Stimulated activated CD8-positive, alpha-beta memory T cell treated with anti-CD3 and anti-CD28 coated beads, Interleukin-15, amount 100 ng/mL, for 1 hour (primary cell): ENCODE measurements at places on chromosomes 12 and 14.

DNA sequence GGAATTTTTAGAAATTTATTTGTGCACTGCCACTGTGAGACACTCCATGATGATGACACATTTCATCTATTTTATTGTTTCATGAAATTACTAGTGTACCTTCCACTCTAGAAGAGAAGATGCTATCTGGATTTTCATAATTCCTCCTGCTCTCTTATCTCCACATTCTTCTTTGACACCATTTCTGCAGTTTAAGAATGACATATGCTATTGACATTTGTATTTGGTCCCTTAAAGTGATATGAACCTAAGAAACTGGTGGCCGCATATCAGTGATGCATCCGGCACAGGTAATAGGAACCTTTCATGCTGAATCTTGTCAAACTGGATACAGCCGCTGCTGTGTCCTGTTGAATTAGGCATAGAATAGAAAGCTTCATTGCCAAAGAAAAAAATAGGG, 696.3 kb downstream of the TMEM121 start:
- DNase-seq, result no peak

DNA sequence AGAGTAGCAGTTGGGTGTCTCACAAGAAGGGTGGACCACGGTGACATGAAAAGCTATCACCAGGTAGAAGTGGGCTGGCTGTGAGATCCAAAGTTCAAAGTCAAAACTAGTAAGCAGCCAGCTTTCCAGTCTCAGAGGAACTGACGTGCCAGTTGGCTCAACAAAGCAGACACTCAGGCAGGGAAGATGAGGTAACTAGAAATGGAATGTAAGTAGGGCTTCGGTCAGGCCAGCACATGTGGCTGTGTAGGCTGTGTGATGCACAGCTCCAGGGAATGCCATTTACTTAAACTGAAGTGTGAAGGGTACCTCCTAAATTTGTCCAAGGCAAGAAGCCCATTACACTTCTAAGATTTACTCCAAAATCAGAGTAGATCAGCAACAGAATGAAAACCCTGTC, 43.6 kb downstream of the PTPRR start:
- DNase-seq, result no peak

DNA sequence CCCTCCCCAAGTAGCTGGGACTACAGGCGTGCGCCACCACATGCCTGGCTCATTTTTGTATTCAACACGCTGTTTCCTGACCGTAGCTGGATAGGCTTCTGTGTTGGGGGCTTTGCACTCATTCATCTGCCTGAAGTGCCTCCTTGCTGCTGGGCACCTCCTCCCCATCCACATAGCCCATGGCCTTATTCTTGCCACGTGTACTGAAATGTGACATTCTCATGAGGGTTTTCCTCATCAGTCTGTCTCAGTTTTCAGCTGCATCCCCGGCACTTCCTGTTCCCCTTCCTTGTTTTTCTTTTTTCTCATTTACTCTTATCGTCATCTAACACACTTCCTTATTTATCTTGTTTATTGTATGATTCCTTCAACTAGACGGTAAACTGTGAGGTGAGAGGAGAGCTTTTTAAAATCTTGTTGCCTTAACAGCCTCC, 36.6 kb downstream of the RCOR1 start:
- DNase-seq, result no peak

GRCh38 chr12:70626180-70626579, 11.0 kb downstream of the PTPRB start:
- DNase-seq, result no peak

DNA sequence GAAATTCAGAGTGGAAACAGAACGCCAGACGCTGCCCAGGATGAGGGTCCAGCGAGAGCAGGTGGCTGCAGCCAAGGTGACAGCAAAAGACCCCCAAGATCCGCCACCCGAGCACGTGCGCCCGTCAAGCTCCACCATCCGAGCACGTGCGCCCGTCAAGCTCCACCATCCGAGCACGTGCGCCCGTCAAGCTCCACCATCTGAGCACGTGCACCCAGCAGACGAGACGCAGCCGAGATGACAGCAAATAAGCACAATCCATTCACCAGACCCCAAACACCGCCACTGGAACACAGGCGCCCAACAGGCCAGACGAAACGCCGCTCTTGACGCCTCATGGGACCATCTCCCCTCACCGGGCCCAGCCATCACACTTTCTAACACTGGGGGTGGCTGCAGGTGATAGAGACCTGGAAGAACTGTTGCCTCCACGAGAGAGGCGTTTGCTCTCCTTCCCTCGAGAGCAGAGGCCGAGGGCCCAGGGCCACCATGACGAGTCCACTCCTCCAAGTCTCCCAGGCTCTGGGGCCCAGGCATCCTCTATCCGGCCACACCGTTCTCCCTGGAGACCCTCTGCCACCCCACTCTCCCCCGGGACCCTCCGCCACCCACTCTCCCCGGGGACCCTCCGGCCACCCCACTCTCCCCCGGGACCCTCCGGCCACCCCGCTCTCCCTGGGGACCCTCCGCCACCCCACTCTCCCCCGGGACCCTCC, 62.1 kb upstream of the GALNT9 start:
- DNase-seq, result no peak

GRCh38 chr12:129873111-129873832, 30.6 kb downstream of the TMEM132D start:
- DNase-seq, result no peak

DNA sequence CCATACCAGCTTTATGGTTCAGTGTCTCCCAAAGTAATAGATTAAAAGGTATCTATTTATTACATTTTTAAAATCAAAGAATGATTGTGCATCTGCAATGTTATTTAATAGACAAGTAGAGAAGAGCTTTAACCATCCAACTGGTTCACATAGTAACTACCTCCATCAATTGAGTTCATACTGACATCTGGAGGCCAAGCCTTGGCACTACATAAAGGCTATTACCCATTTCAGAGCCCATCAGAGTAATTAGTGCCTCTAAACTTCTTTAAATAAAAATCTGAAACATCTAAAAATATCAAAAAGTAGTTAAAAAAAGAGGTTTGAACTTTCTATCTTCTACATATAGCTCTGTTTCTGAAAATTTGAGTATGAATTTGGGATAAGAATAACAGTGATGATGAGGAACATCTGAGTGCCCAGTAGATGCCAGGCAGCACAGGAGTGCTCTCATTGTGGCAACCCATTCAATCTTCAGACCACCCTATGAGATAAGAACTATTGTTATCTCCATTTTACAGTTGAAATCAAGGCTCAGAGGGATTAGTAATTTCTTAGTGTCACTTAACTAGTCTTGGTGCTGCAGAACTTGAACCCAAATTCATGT, 132.9 kb upstream of the DAAM1 start:
- DNase-seq, result no peak

DNA sequence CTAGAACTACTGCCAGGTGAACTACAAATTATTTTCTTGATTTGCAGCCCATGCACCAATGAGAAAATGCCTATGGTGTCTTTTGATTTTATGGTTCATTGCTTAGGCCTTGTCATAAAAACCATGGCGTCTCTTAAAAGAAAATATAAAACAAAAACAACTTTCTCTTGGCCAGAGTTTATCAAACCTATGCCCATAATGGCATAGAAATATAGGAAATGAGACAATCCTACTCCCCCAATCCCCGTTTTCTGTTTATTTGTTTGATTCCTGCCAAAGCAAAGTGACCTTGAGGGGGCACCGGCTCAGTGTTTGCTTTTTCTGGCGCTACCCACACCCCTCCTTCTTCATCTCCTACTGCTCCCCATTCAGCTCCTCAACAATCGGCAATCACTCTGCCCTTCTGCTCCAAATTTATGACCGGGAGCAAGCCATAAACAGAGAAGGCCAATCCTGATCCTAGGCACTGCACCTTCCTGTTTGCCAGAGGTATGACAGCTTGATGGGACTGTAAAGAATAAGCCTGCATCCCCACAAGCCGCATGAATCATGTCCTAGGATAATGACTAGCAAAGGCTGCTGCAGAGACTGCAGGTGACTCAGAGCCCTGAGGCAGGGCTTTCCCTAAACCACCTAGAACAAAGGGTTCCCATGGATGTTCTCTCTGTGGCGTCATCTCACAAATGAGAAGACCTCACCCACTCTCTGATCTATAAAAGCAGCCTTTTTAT, 874.9 kb downstream of the NRXN3 start:
- DNase-seq, result no peak

DNA sequence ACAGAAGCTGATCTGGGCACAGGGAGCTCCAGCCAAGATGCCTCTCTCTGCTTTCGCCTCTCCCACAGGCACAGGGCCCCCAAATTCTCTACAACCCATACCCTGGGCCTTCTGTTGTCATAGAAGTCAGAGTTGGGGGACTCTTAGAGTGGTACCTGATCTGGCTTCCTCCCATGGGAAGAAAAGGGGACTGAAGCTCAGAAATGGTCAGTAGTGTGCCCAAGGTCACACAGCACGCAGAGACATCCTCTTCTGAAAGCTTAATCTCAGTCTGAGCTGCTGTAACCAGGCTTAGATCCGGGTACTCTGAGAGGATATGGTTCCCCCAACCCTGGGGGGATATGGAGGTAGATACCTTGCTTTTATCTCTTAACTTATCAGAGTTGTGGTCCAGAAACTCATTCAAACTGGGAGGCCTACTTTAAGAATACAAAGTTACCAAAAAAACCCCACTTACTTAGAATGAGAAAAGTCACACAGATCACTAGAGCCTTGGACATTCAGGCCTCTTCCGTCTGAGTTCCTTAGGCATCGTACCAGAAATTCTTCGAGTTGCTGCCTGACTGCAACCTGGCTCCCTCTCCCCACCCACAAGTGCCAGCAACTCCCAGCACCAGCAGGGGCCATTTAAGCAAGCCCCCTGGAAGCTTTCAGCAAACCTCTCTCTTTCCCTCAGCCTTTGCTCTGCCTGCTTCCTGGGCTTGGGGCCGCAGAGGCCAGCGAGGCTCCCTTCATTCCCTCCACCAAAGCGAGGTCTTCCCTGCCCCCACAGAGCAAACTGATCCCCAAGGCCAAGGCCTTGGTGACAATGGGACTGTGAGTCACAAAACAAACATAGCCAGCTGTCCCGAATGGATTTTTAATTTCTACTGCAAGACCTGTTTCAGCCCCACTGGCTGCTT, 13.9 kb downstream of the KRT7 start:
- DNase-seq, result no peak
